ENCODE measurements at places on chromosomes 2 and 18.

DNA sequence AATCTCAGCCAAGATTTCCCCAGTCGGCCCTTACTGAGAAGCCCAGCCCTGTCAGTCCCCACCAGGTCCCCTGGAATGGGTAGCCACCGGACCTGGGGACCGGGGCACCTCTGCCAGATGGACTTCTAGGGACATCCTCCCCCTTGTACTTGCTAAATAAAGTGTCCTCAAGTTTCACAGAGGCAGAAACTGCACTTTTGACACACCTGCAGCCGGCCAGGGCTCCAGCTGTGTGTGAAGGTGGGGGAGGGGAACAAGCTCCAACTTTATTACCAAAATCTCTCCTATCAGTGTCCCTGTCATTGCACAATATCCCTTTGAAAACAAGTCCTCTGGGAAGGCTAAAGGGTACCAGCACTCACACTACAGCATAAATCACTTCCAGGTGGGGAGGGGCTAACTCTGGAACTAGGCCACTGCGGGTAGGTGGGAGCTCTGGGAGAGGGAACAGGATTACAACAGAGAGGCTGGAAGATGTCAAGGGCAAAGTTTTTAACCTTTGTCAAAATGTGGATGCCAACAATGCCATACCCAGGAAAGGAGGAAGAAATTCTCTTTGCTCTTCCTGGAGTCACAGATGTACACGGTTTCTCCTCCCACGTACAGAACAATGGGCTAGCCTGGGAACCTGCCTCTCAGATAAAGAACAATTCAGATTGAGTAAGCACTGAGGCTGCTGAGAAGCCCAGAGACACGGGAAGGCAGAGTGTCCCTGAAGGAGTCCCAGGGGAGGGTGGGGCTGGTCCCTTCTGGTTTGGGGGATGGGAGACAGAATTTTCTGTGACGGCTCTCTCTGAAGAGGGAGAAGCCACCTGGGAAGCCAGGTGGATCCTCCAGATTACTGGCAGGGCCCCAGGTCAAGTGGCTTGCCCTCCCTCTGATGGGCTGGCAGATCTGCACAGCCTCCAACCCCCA, 11.0 kb downstream of the SDC1 start:
- no peak for DNase-seq

- DNase-seq = peak; percentile 88
Observed at GRCh38 chr2:85437488-85438200, 19.1 kb downstream of the SH2D6 start.

DNA sequence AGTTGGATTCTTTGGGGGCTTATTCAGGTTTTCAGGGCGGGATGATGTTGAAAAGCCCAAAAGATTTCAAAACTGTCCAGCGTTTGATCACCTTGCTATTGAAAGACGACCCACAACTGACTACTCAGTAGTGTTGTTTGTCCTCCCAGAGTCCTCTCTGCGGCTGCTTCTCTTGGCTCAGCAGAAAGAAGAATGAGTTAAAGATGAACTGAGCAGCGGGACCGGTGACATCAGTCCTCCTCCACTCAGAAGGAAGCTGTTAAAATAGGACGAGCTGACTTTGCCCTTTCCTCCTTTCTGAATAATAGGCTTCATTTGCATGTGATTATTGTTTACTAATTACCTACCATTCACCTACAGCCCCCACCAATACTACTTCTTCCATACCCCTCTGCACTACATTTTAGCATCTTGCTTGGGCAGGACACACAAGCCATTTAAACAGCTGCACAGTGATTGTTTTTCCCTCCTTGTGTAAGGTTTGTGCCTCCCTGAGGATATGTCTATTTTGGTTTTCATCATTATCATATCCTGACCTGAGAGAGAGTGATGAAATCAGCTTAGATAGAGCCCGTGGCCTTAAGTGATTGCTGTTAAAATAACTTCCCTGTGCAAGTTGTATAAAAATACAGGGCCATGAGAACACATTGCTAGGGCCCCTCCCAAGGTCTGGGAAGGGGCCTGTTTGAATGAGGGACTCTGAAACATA, 261.8 kb downstream of the FHOD3 start:
- no peak for DNase-seq

- DNase-seq = no peak
Observed at GRCh38 chr2:101725515-101726192, 28.1 kb downstream of the MAP4K4 start.

- no peak for DNase-seq
Observed at GRCh38 chr2:157433394-157433793, 10.5 kb downstream of the CYTIP start.

- DNase-seq = no peak
Observed at GRCh38 chr18:8984131-8984721, 118.3 kb upstream of the NDUFV2 start.

- no peak for DNase-seq
Observed at GRCh38 chr2:217588266-217588665, 414.5 kb downstream of the TNS1 start.

GRCh38 chr2:67954093-67954748, 108.6 kb downstream of the C1D start:
- no peak for DNase-seq

DNA sequence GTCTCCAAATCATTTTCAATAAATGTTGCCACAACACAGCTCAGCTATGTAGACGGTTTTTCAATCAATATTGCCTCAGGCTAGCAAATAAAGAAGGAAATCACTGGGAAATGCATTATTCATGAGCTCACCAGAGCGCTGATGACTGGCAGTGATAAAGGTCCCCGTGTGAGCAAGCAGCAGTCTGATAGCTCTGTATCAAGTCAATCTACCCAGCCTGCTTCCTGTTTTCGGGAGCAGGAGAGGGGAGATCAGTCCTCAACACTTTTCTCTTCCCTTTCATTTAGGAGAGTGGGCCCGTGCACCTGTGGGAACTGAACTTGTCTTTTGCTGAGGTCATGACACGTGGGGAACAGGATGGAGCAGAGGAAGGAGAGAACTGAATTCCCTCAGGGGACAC, 253.9 kb upstream of the SIX2 start:
- DNase-seq = no peak

DNA sequence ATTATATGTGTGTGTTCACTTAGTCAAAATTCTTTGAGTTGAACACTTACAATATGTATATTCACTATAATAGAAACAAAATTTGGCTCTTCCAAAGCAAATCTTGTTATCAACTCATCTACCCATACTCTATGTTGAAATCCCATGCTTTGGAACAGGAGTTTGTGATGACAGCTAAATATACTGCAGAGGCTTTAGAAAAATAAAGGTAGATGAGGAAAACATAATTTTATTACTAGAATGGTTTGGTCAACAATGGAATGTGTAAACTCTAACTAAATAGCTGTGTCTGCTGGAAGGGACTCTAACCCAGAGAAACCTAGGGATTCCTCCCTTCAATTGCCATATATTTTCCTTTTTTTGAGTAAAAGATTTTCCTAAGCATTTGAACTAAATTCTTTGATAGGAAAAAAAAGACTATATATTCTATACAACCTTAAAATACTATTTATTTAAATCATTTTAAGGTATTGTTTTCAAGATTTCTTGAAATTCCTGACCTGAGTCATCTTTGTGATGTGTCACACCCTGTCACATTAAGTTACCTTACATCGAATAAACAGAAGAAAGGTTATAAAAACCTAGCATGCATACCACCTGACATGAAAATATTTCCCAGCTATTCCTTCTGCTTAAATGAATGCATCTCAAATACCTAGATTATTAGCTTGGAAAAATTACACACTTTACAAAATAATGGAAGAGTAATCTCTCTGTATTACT, 175.5 kb downstream of the OTX1 start:
- DNase-seq = no peak

GRCh38 chr2:234771980-234772732, 179.7 kb upstream of the SH3BP4 start:
- peak; percentile 78 for DNase-seq

DNA sequence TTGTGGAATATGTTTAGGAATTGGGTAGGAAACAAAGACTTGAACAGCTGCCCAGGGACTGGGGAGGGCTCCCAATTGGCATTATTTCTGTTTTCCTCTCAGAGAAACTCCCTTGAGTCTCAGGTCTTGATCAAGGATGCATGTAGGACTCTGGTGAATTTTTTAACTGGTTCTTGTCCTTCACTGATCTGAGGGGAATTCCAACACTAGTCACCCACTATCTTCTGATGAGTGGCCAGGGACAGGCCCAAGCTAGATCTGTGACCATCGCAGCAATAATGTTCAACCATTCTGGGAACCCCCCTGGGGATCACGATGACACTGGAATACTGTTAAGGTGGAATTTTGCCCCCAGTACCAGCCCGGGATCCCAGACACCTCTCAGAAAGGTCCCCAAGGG, 132.0 kb downstream of the SH3BP4 start:
- DNase-seq = no peak

DNA sequence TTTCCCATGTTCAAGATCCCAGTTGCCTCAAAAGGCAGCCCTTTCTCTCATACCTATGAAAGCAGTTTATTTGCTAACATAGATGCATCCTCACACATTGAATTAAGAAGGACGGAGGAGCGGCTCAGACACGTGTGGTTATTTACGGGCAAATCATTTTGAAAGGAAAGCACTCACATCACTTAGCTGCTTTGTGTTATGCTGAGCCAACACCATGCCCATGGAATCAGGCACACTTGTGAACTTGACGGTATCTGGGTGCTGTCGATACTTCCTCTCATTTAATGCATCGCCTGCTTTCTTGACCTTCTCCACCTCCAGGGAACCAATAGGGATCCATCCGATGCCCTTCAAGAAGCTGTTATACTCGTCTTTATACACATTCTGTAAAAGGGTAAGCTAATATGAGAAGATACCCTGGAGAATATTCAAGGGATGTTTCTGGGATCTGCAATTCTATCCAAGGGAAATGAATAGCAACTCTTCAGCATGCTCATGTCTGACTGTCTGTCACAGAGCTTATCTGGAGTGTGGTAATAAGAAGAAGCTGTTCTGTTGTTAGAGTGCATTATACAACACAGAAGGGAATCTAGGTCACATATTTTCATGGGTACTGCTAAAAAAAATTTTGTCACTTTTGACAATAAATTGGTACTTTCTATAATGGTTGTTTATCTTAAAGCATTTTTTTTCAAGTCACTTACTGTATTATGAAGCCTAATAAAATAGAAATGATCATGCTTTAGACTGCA, 63.3 kb downstream of the NEB start:
- DNase-seq = no peak

DNA sequence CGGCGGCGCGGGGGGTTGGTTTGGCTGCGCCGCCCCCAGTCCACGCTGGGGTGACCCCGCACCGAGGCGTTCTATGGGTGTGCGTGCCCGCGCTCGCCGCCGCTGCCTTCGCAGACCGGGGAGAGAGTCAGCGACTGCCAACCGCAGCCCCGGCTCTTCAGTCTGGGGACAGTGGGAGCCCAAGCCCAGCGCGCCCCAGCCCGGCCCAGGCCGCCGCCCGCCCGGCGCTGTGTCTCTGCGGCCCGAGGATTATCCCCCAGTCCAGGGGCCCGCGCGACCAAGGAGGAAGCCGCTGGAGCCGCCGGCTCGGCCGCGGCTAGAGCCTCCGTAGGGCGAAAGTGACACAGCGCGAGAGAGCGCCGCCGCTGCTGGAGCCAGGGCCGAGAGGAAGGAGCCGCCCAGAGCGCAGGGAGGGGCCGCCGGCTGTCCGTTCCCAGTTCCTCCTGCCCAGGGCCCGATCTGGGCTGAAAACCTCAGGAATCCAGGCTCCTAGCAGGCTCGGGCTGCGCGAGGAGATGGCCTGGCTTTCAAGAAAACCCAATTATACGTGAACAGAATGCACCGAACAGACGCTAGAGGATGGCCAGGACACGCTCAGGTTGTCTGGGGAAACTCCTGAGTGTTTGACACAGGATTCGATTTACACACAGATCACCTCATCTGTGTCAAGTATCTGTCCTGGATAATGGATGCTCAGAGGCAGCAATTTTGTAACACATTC, 2.4 kb downstream of the CTIF start:
- peak; percentile 86 for DNase-seq

DNA sequence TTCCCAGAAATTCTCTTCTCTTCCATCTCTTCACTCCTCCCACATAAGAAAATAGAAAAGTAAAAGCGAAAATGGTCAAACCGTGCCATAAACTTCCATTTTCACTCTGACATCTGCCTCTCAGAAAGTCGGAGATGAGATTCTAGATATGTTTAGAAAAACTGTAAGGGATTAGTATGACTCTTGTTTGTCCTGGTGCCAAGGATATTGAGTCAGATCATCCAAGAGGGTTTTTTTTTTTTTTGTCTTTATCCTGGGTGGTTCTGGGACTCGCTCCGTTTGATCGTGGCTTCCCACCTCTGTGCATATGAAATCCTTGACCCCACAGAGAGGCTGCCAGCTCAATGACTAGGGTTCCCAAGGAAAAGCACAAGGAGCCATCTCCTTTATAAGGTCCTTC, 17.3 kb downstream of the EN1 start:
- DNase-seq = peak; percentile 60

DNA sequence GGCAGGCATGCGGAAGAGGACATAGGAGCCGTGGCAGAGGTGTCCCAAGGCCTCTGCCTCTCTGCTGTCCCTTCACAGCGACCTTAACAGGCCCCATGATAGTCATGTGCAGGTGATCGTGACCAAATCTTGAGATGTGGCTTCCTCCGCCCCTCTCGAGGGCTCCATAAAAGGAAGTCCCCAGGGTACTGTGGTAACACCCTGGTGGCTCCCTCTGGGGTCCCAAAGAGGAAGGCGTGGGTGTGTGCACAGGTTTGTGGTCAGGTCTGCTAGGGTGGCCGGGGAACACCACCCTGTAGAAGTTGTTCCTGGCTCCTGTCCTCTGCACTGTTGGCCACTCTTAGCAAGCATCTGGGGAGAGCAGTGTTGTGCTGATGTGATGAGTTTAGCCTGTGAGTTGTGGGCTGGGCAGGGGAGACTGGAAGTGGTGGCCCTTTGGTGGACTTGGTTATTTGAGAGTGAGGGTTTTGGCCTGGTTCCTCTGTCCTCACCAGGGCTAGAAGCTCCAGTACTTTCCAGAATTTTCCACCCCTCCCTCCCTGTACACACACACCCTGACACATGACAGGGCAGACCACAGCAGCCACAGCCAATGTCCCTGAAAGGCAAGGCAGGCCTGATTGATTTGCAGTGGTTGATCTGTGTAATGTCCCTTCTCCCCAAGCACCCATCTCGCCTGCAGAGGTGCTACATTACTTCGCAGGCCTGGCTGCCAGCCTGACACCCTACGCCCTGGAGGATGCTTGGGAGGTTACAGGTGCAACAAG, 68.9 kb upstream of the BOD1L2 start:
- no peak for DNase-seq

DNA sequence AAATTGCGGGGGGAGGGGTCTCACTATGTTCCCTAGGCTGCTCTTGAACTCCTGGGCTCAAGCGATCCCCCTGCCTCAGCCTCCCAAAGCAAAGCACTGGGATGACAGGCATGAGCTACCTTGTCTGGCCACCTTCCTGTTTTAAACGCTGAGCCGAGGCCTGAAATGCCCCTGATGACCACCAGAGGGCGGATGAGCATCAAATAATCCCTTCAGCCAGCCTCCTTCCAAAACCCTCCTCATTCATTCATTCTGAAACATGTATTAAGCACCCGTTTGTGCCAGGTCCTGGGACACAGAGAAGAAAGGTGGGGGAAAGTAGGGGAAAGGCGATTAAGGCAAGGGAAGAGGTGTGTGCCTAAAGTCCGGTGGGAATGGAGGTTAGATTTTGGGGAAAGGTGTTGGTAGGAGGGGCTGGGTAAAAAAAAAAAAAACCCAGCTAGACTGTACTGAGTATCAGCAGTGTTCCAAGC, 30.7 kb upstream of the PTMA start:
- peak; percentile 76 for DNase-seq

All from AG20443 (cell line).